ENCODE measurements at places on chromosomes 12 and 14.

GRCh38 chr12:32906399-32907165 lies 10.0 kb upstream of the PKP2 start:
- DNase-seq, result no peak

DNA sequence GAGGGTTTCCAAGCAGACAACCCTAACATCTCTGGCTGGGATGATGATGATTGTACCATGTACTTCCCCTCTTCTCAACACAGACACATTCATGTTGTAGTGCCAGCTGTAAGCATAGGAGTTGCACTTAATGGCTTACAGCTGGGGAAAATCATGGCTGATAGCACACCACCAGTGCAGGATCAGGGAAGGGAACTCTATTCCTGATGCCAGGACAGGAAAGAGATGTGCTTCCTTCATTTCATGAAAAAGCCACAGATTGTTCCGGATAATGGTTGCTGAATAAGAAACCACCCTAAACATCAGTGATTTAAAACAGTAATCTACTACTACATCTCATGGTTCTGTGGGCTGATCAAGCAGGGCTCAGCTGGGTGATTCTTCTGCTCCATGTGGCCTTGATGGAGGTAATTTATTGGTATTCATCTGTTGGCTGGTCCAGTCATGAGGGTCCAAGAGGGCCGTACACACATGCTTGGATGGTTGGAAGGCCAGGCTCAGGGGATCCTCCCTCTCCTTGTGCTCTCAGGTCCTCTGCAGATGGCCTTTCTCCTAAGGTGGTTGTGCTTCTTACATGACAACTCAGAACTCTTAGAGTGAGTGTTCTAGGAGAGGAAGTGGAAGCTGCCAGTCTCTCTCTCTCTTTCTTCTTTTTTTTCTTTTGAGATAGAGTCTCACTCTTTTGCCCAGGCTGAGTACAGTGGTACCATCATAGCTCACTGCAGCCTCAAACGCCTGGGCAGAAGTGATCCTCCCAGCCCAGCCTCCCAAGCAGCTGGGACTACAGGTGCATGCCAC lies 16.5 kb downstream of the TRAF3 start:
- no peak for DNase-seq

DNA sequence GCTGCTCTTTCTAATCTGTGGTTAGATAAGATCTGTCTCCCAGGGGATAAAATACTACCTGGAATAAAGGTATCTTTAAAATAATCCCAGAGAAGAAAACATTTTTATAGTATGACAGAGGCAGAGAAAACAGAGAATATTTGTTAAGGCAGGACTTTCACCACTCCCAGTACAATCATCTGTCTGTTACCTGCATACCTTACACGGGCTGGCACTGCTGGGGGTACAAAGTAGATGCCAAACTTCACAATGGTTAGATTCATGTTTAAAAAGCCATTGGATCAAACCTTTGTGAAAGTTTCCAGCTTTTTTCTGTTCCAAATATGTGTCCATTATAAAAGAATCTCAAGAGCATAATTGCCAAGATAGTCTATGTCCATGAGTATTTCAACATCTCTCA lies 273.6 kb upstream of the BTG1 start:
- DNase-seq, result no peak

DNA sequence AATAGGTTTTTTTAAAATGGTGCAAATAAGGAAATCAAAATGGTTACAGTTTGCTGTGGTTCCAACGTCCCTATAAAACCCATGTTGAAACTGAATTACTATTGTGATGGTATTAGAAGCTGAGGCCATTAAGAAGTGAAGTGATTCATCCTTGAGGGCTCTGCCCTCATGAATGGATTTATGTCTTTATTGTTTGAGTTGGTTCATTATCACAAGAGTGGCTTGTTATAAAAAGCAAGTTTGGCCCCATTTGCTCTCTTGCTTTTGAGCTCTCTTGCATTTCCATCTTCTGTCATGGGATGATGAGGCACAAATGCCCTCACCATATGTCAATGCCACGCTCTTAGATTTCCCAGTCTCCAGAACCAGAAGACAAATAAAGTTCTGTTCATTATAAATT lies 62.3 kb downstream of the PRKD1 start:
- DNase-seq, result no peak

DNA sequence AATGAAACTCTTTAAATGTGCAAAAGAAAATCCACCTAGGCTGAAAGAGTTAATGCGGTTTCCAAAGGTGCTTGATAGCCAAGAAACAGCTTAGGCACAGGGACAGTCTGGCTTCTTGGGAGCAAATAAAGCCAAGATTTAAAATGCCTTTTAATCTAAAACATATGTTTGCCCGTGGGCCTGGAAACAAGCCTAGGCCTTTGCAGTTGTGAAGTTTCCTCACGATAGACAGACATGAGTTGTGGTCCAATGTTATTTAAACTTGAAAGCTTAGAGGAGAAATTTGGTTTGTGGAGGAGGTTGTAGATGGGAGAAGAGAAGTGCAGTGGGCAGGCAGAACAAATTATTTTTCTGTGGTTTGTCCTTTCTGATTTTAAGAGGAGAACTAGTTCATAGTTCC lies 29.8 kb downstream of the PROX2 start:
- no peak for DNase-seq

DNA sequence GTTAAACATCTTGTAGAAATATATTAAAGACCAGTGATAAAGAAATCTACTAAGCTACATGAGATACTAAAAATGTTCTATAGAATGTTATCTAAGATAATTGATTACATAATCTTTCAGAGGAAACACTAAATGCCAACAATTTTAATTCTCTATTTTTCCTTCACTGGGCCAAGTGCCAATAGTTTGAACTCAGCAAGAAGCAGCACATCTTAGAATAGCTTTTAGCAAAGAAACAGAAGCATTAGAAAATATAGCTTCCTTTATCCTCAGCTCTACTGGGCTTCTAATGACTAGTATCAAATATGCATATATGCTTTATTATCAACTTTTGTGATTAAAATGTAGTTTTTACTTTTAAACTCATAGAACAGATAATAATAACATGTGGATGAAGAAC lies 461.4 kb upstream of the USP15 start:
- DNase-seq, result no peak

DNA sequence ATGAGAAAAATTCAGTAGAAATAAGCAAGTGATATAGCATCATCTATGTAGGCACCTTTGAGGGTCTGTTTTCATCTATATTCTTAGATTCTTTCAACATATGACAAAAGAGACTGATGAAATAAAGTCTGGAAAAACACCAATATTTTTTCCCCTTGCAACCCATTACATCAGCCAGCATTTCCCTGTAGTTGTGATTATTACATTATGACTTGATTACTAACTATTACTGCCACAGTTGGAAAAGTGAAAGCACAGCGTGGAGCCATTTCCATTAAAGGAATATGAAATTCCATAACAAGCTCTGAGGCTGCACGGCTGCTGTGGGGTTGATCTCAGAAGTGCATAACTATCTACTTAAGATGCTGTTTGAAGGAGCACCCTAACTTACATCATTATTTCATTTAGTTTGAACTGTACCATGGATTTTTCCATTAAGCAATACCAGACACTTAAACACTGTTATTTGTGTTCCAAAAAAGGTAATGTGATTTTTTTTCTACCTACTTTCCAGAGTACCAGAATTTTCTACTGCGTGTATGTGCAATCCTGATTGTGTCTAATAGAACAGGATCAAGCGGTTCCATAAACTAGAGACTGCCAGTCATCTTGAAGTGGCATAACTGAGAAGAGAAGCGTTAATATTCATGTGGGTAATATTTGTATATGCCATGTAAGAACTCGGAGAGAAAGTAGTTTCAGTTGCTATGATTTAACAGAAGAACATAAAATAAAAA lies 405.5 kb downstream of the MDGA2 start:
- no peak for DNase-seq

DNA sequence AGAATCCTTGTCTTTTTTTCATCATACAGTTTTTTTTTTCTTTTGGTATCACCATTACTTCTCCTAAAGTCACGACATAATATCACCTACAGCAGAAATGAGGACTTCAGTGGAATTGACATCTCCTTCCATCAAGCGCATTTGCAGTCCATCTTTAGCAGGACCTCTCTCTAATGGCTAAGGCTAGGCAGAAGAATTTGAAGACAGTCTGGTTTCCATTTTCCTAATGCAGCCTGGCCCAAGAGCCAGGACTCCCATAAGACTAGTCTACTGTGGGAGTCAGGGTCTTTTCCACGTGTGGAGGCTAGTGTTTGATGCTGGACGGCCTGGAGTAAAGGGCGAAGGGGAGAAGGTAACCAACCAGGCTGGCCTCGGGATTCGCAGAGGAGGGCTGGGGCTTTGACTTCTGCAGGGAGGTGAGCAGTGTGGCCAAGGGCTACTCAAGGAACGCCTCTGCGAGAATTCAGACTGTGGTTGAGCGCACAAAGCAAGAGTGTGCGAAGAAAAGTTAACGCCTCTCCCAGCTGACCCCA lies 769 bp upstream of the ZNF740 start:
- no peak for DNase-seq

- DNase-seq, result no peak
Observed at GRCh38 chr12:59934486-59934885, 338.7 kb downstream of the SLC16A7 start.

- no peak for DNase-seq
Observed at GRCh38 chr12:125128439-125129178, 63.4 kb downstream of the AACS start.

DNA sequence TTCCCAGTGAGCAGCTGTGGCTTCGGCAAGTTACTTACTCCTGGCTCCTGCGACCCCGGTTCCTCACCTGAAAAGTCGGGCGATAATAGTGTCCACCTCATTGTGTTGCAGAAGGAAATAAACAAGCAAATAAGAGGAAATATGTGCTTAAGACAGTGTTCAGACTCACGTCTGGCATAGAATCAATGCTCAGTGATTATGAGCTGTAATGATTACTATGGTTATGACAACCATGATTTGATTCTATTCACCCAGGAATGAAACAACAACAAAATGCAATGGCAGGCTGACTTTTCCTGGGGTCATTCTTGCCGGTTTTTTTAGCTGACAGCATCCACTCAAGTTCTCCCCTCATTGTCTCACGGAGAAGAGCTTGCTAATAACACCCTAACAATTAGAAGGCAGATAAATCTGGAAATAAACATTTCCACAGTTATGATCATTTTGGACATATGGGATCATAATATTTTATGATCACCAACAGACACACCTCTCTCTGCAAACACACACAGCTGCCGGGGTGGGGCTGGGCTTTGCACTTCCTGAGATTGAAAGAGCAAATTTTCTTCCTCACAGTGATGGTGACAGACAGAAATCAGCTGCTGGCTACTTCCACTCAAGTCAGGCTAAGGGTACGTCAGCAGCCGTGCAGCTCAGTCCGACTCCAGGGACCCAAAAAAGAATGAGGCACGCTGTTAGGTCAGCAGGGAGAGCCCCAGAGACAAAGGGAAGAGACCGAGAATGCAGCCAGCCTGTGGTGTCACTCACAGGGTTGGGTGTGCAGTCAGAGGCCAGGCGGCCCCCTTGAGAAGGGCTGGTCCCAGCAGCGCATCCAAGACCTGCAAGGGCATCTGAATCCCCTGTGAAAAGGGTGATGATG lies 158.0 kb downstream of the RIMBP2 start:
- DNase-seq, result no peak

- no peak for DNase-seq
Observed at GRCh38 chr12:27931390-27931789, 41.1 kb downstream of the PTHLH start.

GRCh38 chr14:58805057-58805456 lies 167.3 kb downstream of the DACT1 start:
- DNase-seq, result no peak

DNA sequence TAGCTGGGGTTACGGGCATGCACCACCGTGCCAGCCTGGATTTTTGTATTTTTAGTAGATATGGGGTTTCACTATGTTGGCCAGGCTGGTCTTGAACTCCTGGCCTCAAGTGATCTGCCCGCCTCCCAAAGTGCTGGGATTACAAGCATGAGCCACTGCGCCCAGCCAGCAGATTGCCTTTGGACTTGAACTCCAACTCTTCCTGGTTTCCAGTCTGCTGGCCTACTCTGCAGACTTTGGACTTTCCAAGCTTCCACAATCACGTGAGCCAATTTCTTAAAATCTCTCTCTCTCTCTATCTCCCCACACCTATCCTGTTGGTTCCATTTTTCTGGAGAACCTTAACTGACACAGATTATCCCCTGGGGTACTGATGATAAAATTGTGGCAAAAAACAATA lies 55.0 kb downstream of the EMP1 start:
- DNase-seq, result no peak

DNA sequence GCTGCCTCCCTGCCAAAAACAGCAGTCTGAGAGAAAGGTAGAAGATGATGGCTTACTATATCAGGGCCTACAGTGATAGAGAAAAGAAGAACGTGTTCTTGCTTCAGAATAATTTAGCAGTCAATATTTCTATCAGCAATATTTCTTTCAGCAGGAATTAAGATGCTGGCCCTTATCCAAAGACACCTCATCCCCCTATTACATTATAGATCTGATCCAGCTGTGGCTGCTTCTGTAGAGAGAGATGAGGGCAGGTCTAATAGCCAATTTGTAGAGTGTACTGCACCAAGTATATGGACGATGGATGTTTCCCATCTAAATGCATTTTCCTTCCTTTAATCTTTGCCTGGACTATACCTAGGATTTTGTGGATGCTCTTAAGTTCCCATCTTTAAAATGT lies 451.7 kb downstream of the NPAS3 start:
- no peak for DNase-seq

GRCh38 chr14:88863167-88863566 lies 38.7 kb downstream of the TTC8 start:
- no peak for DNase-seq

DNA sequence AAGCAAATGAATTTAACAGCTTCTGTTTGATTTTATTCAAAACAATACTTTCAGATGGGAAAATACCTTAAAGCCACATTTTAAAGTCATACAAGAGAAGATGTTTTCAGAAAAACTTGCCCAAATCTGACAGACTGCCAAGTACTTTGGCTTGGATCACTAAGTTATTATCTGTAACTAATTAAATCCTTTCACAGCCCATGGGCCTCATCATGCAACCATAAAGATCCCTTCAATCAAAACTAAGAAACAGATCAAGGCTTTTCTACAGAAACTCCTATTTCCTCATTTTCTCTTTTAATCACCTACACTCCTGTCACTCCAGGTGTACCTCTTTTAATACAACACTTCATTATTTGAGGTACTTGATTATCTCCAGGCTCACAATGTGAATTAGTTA lies 28.1 kb downstream of the BLTP3B start:
- no peak for DNase-seq

- no peak for DNase-seq
Observed at GRCh38 chr12:109573914-109574244, 285 bp downstream of the MVK start.

DNA sequence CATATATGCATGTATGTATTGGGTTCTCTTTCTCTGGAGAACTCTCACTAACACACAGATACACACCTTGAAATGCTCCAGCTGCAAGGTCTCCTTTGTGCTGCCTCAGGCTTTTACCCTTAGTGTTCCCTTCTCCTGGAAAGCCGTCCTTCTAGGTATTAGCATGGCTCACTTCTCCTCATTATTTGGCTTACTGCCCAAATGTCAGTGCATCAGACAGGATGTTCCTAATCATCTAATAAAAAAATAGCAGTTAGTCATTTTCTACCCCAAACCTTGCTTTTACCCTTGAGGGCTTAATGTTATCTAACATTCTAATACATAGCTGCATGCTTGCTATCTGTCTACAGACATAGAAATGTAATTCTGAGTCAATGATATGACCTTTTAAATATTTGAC lies 109.0 kb upstream of the SLC16A7 start:
- no peak for DNase-seq

GRCh38 chr12:65863972-65864371 lies 39.7 kb downstream of the HMGA2 start:
- no peak for DNase-seq
